ENCODE measurements at places on chromosomes 6 and 20.

DNA sequence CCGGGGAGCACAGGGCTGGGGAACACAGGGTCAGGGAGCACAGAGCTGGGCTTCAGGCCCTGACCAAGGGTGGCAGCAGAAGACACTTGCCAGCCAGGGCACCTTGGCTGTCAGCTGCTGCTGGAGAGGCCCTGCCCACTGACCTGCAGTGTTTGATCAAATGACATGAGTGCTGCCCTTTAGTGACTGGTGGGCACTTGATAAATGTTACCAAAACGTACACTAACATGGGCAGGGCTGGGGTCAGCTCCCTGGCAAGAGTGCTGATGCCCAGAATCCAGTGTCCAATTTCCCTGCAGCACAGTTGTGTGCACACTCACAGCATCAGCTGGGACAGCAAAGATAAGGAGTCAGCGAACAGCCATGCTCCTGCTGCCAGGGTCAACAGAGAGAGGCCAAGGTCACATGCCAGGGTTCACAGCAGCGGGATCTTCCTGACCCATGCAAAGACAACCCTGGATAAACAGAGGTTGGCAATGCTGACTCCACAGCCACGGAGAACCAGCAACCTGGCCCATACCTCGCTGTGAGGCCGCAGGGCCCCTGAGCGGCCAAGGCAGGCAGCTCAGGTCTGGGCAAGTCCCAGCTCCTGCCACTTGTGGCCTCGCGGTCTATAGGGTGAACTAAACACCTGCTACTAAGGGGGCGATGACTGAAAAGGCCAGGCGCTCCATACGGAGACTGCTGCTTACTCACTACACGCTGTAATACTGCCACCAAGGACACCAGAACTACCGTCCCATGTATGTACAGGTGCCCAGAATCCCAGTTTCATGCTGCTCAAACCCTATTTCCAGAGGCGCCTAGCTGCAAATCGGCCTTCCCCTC, 46.3 kb downstream of the NINL start:
- DNase-seq, result no peak

GRCh38 chr6:7719364-7719850, 6.5 kb upstream of the BMP6 start:
- DNase-seq, result no peak

GRCh38 chr20:10992731-10993130, 318.9 kb upstream of the JAG1 start:
- no peak for DNase-seq

GRCh38 chr6:52512199-52512598, 64.7 kb downstream of the TRAM2 start:
- peak; percentile 99 for DNase-seq

- DNase-seq, result peak; percentile 52
Observed at GRCh38 chr20:58870293-58871014, 17.9 kb downstream of the GNAS start.

GRCh38 chr6:20805021-20805420, 270.8 kb downstream of the CDKAL1 start:
- no peak for DNase-seq

- no peak for DNase-seq
Observed at GRCh38 chr20:50933589-50933988, 2.4 kb upstream of the ADNP start.

Data from MG63 (cell line).